ENCODE measurements at places on chromosomes 5 and 9. TPM values are rescaled to one million over a fixed set of nuclear protein-coding genes. Genes with fewer than 3 reads are reported as not detected.
A peak's percentile ranks its signal among the peaks of the same experiment; 100 is the strongest.

The ROR2 gene
- 21.1 TPM for total RNA-seq

DNA sequence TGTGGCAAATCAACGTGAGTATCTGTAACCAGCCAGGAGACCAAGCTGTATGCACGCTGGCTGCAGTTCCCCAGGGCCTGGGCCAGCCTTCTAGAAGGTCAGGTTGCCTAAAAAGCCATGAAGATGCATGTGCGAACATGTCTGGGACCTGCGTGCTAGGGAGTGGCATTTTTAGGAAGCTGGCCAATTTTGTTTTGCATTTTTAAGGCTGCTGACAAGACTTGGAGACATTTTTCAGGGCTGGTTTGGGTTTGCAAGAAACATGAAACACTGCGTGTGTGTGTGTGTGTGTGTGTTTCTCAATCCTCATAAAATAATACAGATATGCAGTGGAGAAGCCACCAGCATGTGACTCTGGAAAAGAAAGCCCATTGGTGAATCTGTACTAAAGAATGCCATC, 5.1 kb downstream of the TGFBI start:
- DNase-seq, result no peak

The TAF11L10 gene
- total RNA-seq, result not detected

- no peak for DNase-seq
Measured at GRCh38 chr5:148913493-148913892, 87.1 kb downstream of the ADRB2 start.

- no peak for DNase-seq
Measured at GRCh38 chr5:83035373-83036100, 41.7 kb downstream of the TMEM167A start.

DNA sequence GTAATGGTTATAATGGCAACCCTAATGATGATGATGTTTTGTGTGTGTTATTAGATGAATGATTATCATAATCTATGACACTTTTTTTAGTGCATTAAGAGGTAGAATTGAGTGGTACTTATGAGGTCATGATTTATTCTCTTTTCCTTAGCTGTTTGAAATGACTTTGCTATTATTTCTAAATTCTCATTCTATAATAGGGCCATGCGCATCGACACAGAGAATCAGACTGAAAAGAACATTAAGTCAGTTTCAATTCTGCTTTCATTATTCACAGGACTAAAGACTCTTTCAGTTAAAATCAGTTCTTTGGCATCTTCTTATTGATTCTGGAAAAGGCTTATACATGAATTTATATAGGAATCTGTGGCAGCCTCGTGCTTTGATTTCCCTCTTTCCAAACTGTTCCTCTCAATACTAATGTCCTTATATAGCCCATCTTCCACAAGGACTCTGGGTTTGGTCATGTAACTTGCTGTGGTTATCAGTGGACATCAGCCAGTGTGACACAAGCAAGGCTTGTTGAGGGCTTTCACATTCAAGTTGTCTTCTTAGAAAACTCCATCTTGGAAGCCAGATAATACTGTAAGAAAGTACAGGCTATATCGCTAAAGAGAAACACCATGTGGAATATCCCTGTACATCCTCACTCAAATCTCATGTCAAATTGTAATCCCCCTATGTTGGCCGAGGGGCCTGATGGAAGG, 140.3 kb upstream of the CHD1 start:
- no peak for DNase-seq

The CEP120 gene
- 11.3 TPM for total RNA-seq

- no peak for DNase-seq
Measured at GRCh38 chr5:135019314-135019713, 14.7 kb downstream of the PITX1 start.

- no peak for DNase-seq
Measured at GRCh38 chr9:105333811-105334210, 89.4 kb downstream of the SLC44A1 start.

- no peak for DNase-seq
Measured at GRCh38 chr9:121682201-121682600, 30.8 kb downstream of the DAB2IP start.

- no peak for DNase-seq
Measured at GRCh38 chr5:8844206-8844605, 701.7 kb downstream of the SEMA5A start.

GRCh38 chr5:178413988-178414387, 176.2 kb downstream of the COL23A1 start:
- no peak for DNase-seq

DNA sequence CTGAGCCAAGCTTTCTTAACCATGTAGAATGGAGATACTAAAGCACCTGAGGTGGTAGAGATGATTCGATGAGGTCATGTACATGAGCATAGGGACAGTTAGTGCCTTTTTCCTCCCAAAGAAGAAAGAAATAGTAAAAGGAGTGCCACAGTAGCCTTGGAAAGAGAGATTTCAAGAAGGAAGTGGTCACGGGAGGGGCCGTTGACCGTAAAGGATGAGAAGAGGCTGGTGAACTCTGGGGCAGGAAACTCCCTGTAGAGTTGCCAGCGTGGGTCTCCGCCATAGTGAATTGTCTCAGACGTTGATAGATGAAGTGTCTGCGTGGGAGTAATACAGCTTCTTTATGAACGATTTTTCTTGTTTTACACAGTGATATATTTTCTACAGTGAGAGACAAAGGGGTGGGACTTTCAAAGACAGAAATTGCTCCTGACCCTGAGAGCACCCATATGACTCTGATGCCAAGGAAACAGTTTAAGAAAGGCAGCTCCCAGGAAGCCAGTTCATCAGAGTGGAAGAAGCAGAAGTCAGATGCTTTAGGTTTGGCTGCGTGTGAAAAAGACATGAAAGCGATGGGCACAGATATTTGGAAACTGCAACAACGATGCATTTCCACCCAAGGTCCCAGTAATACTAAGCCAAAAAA, 41.3 kb downstream of the UGCG start:
- DNase-seq, result peak; percentile 34

DNA sequence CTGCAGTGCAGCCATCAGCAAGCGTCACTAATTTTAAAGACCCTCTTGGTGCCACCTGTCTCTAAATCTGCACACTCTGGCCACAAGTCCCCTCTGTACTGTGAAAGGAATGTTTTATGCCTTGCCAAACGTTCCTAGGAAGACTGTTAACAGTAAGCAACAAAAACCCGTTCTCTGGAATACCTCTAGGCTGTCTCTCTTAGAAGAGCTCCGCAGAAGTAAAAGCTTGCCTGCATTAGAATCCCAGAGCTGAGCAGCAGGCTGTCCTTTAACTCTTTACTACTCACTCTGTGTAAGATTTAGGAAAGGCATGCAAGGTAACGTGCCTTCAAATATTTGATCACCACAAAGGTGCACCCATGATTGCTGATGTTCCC, 53.9 kb upstream of the C9orf72 start:
- no peak for DNase-seq

- DNase-seq, result no peak
Measured at GRCh38 chr5:67147760-67148159, 48.8 kb downstream of the CD180 start.

DNA sequence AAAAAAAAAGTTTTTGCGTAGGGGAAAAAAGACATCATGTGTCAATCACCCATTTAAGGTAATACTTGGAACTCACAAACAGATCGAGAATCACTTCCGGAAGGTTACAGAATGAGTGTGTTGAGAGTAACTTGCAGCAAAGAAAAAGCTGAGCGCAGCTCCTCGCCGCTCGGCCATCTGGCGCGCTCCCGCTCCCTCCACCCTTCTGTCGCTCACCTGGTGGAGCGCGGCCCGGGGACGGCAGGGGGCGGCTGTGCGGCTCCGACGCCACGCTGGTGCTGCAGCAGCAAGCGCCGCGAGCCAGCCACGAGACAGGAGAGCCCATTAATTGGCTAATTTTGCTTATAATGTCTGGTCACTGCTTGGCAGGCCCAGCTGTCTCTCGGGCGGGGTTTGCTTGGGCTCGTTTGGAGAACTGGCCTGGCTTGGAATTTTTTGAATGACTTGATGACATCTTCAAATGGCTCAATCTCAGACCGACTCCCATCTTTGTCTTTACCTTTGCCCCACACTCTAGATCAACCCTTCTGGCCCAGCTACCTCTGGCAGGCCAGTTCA, 601.8 kb downstream of the CCDC171 start:
- no peak for DNase-seq

DNA sequence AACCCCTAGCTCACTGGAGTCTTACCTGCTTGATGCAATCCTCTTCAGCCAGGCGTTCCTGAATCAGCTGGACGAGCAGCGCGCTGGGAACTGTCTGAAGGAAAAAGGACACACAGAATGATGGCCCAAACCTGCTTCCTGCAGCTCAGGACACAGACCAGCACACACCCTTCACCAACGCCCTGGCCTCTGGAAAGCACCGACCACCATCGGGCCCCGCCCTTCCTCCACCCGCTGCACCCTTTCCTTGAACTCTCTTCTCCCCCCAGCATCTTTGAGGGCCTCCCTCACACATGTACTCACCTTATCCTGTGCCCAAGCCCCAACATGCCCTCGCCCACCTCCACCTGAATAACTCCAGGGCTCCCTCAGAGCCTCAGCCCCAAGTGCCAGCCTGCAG, 23.3 kb downstream of the AK8 start:
- DNase-seq, result no peak

- no peak for DNase-seq
Measured at GRCh38 chr9:36800455-36800854, 227.8 kb downstream of the MELK start.

GRCh38 chr9:13171261-13171660, 108.2 kb downstream of the MPDZ start:
- DNase-seq, result no peak

The ECSCR gene
- total RNA-seq, result 17.9 TPM

GRCh38 chr5:168713051-168713450, 133.9 kb upstream of the PANK3 start:
- DNase-seq, result no peak

DNA sequence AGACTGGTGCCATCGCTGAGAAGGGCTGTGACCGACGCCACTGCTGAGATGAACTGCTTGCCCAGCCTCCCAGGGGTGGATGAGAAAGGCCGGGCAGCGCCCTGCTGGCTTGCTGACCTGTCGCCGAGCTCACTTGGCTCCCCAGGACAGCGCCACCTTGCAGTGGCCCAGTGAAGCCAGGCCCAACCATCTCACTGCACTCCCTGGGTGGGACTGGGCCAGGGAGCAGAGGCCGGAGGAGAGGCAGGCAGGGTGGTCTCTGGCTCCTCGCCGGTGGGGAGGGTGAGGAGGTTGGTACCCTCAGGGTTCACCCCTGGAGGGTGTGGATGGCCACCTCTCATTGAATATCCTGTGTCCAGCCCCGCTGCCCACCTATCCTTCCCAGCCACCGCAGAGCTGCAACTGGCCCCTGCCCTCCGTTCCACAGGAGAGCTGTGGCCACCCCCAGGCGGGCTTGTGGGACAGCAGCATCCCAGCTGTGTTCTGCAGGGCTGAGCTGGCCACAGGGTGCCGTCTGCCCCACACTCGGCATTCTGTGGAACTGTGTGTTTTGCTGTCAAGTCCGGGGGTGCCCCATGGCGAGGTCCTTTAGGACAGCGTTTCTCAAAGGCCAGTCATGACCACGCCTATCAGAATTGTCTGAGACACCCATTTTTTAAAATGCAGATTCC, 41.0 kb upstream of the FCN2 start:
- no peak for DNase-seq

- DNase-seq, result no peak
Measured at GRCh38 chr5:16492398-16493140, 27.0 kb upstream of the ZNF622 start.

DNA sequence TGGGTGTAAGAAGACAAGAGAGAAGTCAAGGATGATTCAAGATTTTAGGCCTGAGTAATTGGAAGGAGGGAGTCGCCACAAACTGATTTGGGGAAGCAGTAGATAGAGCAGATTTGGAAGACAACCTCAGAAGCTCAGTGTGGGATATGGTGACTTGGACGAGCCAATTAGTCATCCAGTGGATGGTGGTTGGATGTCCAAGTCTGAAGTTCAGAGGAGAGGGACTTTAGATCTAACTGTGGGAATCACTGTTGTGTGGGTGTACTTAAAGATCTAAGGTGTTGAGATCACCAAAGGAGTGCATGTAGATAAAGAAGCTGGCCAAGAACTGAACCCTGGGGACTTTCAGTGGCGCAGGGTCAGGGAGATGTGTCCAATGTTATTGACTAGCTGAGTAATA, 2.2 kb downstream of the IDNK start:
- DNase-seq, result no peak

DNA sequence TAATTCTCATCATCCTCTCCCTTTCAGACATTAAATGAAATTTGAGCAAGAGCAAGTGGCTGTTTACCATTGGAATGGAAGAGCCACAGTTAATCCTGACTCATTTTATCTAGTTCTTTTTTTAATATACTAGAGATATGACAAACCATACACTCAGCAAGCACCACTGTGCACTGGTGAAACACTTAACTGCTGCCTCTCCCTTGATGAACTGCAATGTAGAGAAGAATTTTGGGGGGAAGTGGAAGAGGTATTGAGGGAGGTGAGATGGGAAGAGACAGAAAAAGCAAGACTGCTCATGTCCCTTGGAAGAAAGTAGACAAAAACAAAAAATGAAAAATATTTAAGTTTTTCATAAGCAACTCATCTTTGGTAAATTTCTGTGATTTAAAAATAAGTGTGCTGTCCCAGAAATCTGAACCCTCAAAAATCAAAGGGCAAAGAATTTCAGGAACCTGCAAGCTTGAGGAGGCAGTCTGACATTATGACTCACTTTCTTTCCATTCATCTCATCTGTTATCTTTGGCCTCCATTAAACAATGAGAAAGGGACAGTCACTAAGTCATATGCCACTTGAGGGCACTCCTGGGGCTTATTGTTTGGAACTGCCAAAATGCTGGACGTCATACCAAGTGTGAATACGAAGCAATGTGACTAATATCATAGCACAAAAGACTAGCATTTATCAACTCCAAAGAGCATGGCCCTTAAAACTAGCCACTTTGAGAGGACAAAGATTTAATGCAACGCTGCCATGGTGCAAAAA, 566.8 kb upstream of the DMAC1 start:
- no peak for DNase-seq

The FOXD4L3 gene
- total RNA-seq, result not detected

DNA sequence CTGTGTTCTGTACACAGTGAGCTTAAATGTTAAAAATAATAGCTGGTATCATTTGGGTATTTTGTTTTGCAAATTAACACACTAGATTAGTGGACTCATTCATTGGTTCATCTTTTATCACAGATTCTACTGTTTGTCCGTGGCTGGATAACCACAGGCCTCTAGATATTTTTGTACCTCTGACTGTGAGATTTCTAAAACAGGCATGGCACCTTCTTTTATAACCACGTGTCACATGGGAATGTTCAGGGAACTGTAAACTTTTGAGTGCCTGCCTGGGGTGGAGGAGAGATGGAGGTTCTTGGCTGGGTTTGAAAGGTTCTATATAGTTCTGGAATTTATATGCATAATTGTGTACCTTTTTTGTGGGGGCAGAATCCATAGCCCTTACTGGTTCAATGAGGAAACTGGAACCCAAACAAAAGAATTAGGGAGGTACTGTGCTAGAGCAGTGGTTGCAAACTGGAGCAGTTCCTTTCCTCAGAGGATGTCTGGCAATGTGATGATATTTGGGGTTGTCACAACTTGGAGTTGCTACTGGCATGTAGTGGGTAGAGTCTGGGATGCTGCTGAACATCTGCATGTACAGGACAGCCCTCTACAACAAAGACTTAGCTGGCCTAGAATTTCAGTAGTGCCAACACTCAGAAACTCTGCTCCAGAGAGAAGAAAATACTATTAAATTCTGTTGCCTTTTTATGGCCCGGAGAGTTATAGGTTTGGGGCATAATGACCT, 16.9 kb downstream of the TLE4 start:
- DNase-seq, result no peak

The ZNF189 gene
- 29.2 TPM for total RNA-seq

The HCN1 gene
- total RNA-seq, result 0.48 TPM

The TSSK1B gene
- total RNA-seq, result not detected

GRCh38 chr5:170306381-170306831, 8.8 kb upstream of the LCP2 start:
- DNase-seq, result peak; percentile 64
